ENCODE measurements at places on chromosomes 6 and 20. TPM values are rescaled to one million over a fixed set of nuclear protein-coding genes. Genes with fewer than 3 reads are reported as not detected.

DNA sequence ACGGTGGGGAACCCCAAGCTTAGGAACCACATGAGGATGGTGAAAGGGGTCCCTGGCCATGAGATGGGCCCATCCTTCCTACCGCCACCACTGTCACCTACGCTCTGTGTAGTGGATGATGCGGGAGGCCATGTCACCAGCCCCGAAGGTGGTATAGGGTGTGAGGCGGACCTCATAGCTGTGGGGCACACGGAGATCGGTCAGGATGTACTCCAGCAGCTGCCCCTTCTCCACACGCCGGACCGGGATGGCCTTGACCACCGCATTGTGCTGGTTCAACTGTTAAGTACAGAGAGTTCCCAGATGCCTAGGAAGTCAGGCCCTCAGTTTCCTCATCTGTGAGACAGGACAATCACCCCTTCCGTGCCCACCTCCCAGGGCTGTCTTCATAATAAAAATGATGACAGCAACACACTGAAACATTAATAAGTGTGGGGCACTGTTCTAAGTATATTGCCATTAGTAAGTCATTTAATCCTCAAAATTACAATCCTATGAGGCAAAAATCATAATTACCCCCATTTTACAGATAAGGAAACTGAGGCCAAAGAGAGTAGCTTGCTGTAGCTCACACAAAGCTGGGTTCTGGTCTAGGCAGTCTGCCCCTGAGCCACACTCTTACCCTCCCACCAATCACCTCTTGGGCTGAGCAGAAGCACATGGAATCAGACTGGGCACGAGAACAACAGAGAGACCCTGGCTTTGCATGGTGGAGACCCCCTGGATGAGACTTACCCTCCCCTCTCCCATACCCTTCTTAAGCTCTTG is 51.4 kb downstream of the MDGA1 start:
- DNase-seq: no peak

GRCh38 chr6:74551896-74552295 is 654.0 kb downstream of the COL12A1 start:
- peak; percentile 2 for DNase-seq

DNA sequence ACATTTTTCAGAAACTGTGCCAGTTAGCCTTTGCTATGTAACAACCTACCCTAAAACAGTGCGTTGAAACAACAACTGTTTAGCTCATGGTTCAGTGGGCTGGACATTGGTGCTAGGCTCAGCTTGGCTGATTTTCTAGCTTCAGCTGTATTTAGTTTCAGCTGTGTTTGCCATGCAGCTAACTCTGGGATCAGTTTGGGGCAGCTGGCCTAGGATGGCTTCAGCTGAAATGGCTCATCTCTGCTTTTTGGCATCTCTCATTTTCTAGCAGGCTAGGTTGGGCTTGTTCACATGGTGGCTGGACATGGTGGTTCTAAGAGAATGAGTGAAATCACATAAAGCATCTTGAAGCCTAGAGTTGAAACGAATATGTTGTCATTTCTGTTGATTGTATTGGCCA is 464.2 kb downstream of the QKI start:
- no peak for DNase-seq

GRCh38 chr6:106569428-106569827 is 59.9 kb downstream of the RTN4IP1 start:
- DNase-seq: no peak

DNA sequence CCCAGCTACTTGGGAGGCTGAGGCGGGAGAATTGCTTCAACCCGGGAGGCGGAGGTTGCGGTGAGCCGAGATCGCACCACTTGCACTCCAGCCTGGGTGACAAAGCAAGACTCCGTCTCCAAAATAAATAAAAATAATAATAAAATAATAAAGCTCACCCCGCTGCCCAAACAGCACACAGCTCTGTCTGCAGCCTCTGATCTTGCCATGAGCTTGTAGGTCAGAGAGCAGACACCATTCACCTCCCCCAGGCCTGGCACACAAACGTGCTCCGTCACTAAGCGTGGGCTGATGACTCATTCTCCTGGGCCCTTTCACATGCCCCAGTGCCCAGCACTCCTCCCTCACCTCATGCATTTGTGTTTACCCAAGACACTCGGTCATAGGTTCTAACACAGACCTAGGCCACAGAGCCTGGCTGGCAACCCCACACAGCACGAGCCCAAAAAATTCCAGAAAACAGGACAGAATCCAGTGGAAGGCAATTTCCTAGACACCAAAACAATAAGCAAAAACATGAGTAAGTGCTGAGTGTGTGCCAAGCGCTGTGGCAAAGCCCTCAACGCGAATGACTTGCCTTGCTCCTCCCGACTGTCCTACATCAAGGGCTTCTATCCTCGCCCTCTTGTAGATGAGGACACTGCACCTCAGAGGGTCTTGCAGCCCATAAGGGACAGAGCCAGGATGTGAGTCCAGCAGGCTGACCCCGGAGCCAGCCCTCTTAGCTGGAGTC is 18.0 kb downstream of the ATP9A start:
- DNase-seq: peak; percentile 49

- peak; percentile 85 for DNase-seq
These were observed 6.3 kb downstream of the OSER1 start for GRCh38 chr20:44204156-44204831.

DNA sequence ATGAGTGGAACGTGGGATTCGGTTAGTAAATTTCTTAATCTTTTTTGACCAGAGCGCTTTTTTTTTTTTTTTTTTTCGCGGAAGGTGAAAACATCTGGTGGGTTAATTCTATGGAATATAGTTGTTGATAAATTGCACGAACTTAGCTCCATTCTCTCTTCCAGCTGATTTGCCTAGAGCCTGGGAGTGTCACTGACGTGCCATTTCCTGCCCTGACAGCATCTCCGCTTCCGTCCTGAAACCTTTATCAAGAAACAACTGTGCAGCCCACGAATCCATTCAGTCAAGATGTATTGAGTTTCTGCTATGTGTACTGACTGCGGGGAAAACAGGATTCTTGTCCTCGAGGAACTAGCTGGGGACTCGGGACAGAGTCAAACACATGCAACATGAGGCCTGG is 59.5 kb upstream of the TGM3 start:
- no peak for DNase-seq

DNA sequence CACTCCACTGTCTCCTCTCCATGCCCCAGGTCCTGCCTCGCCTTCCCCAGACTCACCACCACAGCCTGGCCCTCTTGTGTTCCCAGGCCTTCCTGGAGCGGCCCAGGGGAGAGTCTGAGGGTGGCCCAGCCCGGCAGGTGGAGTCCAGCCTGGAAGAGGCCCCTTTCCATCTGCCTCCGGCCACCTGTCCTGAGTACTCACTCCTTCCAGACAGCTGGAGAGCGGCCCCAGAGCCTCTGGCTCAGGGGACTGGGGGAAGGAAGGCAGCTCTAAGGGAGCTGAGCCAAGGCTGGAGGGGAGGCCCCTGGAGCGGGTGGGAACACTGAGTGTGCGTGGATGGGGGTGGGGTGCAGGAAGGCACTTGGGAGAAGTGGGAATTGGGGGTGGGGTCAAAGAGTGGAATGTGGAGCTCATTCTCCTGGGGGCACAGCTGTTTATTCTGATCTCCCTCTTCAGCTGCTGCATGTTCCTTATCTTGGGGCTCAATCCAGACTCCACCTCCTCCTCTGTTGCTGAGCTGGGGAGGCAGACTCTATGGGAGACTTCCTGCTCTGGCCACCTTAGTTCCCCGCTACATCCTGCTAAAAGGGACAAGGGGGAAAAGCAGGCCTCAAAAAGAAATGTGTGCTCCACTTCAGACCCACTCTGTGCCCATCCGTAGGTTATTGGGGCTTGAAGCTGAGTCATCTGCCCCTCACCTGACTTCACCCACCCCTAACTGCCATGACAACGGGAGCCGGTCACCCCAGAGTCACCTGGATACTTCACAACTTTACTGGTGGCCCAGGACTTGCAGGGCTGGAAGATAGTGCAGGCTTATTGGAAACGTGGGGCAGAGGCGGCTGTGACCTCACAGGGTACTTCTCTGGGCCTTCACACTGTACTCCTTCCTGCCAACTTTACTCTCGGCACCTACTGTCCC is 19.5 kb upstream of the TAF8 start:
- DNase-seq: no peak

GRCh38 chr20:9287826-9288225 is 218.9 kb downstream of the PLCB4 start:
- DNase-seq: no peak

DNA sequence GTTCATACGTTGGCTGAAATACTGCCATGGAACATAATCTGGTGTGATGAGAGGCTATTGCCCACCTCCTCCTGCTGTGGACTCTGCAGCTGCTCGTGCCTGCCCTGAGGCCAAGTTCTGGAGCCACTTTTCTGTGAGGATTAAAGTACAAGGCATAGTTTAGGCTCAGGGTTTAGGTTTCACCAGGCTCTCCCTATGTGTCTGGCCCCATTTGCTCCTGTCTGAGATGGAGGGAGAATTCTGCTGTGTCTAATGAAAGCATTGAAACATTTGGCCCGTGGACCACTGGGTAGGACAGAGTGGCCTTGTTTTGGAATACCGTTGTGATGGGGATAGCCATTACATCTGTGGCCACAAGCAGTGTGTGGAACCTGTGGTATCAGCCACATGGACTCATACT is 5.9 kb downstream of the WRNIP1 start:
- DNase-seq: no peak

GRCh38 chr6:107641071-107641470 is 151.2 kb downstream of the SOBP start:
- DNase-seq: no peak

CLPSL1 gene
- polyA plus RNA-seq: not detected

SEC23B gene
- 49.2 TPM for polyA plus RNA-seq

SCAF8 gene
- 18.4 TPM for polyA plus RNA-seq
